ENCODE measurements at places on chromosomes 7 and 10. TPM values are rescaled to one million over a fixed set of nuclear protein-coding genes. Genes with fewer than 3 reads are reported as not detected.

Gene ZSCAN25
- 6.1 TPM for total RNA-seq

GRCh38 chr7:91517201-91517785, 253.1 kb downstream of the FZD1 start:
- DNase-seq: no peak
- H3K4me3 ChIP-seq: no peak overlapping the region
- H3K36me3 ChIP-seq: no peaks in the 10 kb centered on the region
- no peaks in the 10 kb centered on the region for H3K4me1 ChIP-seq

DNA sequence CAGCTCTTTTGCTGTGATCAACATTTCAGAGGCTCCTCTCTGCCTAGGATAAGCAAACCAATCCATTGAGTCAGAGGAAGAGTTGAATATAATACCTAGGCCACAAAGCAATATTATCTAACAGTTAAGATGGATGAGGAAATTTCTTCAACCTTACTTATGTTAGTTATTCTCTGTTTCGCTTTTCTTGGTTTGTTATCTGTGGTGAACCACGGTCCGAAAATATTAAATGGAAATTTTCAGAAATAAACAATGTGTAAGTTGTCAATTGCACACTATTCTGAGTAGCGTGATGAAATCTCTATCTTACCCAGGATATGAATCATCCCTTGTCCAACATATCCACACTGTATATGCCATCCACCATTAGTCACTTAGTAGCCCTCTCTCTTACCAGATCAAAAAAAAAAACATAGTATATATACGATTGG, 1.5 kb upstream of the HTR7 start:
- no peaks in the 10 kb centered on the region for H3K27me3 ChIP-seq
- no peak overlapping the region for H3K27ac ChIP-seq
- no peak overlapping the region for H3K4me3 ChIP-seq
- H3K36me3 ChIP-seq: no peaks in the 10 kb centered on the region
- H3K4me1 ChIP-seq: no peaks in the 10 kb centered on the region

GRCh38 chr7:65397730-65398142, 24.1 kb downstream of the ZNF92 start:
- H3K36me3 ChIP-seq: peaks cover 20% of the 10 kb centered on the region
- no peaks in the 10 kb centered on the region for H3K4me1 ChIP-seq
- no peak overlapping the region for H3K27ac ChIP-seq
- no peak overlapping the region for H3K4me3 ChIP-seq

- H3K36me3 ChIP-seq: no peaks in the 10 kb centered on the region
- no peak overlapping the region for H3K27ac ChIP-seq
- H3K4me1 ChIP-seq: no peaks in the 10 kb centered on the region
- no peak overlapping the region for H3K4me3 ChIP-seq
- no peaks in the 10 kb centered on the region for H3K27me3 ChIP-seq
Measured at GRCh38 chr7:104175361-104175984, 32.3 kb downstream of the ORC5 start.
